ENCODE measurements at places on chromosomes 5 and 9.

- DNase-seq: no peak
Measured at GRCh38 chr9:5326893-5327548, 12.7 kb downstream of the RLN1 start.

DNA sequence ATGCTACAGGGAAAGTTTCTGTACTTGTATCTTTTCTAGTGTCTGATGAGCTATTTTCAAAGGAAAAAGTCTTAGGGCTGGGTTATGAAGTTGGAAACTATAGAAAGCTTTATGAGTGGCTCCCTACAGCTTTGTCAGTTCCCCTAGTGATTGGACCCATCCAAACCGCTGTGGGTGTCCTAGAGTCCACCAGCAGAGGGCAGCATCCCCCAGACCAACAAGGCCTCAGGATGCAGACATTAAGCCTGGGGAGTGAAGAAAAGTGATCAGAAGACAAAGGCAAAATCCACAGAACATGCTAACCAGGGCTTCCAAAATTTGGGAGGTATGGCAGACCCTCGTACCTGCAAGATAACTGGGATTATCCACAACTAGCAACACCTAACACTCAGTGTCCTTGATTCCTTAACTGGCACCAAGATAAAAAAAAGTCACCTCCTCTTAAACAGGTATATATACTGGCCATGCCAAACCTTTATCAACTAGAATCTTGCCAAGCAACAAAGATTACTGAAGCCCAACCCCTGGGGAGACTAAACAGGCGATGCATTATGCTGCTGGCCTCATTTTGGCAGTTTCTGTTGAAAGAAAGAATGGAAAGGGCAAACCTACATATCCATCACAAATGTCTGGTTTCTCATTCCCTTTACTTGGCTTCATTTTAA, 110.4 kb upstream of the NR5A1 start:
- peak; percentile 81 for DNase-seq

DNA sequence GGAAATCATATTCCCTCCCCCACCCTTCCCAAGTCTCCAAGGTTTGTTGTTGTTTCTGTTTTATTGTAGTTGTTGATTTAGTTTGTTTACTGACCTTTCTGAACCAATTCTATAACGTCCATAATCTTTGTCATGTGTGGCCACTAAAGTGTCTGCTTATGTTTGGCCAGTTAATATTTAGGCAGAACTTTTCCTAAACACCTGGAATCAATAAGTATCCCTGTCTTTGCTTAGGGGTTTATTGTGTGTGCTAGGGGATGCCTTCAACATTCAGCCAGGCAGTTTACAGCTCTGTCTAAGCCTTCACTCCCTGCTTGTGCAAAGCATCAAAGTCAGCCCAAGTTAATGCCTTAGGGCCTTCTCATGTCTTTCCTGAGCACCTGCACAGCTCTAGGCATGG, 16.9 kb upstream of the LECT2 start:
- DNase-seq: no peak

DNA sequence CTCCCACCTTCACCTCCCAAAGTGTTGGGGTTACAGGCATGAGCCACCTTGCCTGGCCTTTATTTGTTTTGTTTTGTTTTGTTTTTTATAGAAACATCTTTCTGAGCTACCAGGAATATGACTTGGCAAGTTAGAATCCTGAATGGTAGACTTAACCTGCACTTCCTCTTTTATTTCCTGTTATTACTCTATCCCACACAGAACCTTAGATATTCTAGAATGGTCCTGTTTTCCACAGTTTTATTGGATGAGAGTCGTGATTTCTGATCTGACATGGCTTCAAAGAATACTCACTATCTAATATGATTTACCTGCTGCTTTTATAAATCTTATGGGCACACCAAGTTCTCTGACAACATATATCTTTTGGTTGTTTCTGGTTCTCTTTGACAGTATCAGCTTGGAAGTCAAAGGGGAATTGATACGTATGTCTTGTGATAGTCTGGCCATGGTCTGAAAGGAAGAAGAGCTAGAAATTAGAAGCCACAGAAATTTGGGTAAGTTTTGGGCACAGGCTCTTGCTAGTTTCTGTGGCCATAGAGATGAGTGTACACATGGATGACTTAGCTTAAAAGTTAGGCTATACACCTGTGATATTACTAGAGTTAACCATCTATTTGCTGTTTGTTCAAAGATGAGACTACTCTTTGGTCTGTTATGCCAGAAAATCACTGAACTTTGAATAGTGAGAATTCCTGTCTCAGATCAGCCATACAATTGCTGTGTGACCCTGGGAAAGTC, 4.7 kb upstream of the PANK3 start:
- DNase-seq: no peak

DNA sequence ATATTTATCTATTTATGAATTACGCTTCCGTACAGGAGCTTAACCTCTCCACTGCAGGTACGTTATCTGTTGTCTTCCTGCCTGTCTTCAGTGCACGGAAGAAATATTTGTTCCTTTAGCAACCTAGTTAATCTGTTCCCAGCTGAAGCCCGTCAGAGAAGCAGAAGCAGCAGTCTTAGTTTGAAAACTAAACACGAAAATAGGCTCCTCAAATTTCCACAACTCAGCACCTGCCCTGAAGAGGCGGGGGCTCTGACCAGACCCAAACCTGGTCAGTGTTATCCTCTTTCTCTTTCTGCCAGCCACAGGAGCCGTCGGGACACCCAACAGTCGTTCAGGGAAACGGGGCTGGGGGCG, 462 bp downstream of the NUDCD2 start:
- DNase-seq: no peak

GRCh38 chr5:24693609-24694008, 48.8 kb upstream of the CDH10 start:
- no peak for DNase-seq

- DNase-seq: no peak
Measured at GRCh38 chr5:75475364-75475763, 36.1 kb downstream of the CERT1 start.

All from left lobe of liver (tissue), 2 donors.